ENCODE measurements at places on chromosomes 12 and 14.

DNA sequence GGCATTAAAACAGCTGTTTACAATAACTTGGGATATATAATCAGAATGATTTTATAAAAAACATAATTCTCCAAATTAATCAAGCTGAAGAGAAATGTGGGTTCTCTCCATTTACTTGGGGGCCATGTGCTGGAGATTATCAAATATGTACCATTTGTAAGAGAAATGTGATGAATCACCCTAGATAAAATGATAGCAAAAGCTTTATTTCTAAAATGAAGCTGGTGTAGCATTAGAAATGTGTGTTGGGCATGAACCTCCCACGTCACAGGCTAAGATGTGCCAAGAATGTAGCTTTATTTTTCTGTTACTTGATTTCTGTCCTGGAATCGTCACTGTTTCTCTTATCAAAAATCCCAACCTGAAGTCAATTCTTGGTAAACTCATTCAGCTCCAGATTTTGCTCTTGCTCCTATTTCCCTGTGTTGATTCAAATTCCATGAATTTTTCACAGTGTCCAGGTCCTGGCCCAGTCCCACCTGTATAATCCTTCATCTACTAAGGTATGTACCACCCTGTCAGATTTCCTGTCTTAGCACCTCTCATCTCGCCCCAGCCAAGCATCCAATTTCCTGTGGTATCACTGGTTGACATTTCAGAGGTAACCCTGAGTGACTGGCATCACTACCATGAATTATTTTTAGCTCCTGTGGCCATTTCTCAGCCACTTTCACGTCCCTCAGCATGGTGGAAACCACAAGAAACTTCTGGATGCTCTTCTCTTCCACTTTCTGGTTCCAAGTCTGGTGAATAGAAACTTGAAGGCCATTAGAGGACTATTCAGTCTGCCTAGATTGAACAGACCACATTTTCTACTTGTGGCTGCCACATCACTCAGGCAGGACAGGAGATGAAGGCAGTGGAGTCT, 103.6 kb upstream of the FLRT2 start:
- no peak for DNase-seq

DNA sequence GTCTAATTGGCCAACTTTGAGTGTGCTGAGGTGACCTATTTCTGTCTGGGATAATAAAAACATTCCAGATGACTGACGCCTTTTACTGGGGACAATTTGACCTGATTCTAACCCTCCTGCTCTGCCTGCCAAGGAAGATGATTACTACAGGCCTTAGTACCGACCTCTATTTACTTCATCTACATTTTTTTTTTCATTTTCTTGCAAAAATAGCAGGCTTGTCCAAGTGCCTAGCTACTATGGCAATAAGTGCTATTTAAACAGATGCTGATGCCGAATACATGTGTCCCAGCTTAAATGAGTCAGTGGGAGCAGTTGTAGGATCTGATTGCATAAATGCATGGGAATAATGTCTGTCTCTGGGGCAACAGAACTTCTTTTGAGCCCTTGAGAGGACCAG, 254.3 kb downstream of the RGS6 start:
- DNase-seq: no peak

- DNase-seq: no peak
Observed at GRCh38 chr12:125189015-125189414, 123.8 kb downstream of the AACS start.

GRCh38 chr14:76267322-76268046, 108.5 kb upstream of the ESRRB start:
- DNase-seq: no peak

DNA sequence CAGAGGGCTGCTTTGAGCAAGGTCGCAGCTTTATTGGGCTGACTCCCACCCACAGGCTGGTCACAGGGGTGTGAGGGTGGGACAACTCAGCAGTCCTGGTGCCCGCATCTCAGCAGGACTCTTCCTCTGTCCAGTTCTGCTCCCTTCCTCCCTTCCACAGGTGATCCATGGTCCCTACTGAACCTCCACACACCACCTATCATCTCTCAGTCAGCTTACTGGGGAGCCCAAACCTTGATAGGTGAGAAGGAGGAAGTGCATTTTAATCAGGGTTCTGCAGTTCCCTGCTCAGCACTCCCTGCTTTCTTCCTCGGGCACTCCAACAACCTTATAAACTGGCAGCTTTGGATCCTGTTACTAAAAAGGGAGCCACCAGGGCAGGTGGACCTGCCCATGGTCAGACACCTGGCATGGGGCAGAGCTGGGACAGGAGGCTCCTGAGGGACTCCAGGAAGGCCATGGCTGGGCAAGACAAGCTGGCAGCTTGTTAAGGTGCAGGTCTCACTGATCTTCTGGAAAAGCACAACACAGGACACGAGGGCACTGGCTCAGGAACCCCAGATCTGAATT, 664.6 kb downstream of the BCL11B start:
- DNase-seq: no peak

DNA sequence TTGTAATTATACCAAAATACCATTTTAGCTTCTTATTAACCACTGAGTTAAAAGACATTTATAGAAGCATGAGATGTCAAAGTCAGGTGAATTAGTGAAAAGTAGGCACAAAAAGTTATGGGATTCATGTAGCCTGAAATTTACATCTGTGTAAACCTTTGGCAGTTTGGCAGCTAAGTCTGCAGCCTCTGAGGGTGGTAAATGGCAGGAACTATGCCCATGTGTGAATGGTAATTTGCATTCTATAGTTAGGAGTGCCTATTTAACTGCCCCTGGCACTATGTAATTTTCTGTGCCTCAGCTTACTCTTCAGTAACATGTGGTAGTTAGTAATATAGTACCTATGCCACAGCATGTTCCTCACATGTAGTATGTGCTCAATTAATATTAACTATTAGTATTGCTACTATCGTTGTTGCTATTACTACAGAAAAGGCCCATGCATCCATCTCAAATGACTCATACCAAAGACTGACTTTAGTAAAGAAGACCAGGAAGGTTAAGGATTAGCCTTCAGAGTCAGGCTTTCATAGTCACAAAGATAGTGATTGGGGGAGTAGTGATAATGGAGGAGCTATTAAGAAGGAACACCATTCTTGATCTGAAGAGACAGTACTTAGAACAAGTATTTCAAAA, 258.7 kb upstream of the BTG1 start:
- no peak for DNase-seq

DNA sequence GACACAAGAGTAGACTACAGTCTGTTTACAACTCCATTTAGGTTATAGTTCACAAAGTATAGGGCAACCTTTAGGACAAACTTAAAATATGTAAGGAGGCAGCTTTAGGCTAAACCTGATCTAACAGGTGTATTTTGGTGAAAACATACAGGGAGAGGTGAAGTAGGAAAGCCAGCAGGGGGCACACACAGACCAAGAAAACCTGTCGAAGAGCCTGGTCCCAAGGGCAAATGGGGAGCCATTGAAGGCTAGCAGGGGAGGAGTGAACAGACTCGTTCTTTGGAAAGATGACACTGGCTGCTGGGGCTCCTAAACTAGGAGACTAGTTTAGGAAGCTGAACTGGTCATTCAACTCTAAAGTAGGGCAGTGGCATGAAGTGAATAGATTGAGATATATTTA, 138.8 kb upstream of the WSCD2 start:
- DNase-seq: no peak

- no peak for DNase-seq
Observed at GRCh38 chr12:58176296-58176869, 235.0 kb downstream of the ATP23 start.

- DNase-seq: no peak
Observed at GRCh38 chr12:131537267-131537958, 173.5 kb upstream of the SFSWAP start.

GRCh38 chr12:51687614-51688013, 96.6 kb downstream of the SCN8A start:
- no peak for DNase-seq

- no peak for DNase-seq
Observed at GRCh38 chr12:132259364-132259871, 70.0 kb downstream of the GALNT9 start.

DNA sequence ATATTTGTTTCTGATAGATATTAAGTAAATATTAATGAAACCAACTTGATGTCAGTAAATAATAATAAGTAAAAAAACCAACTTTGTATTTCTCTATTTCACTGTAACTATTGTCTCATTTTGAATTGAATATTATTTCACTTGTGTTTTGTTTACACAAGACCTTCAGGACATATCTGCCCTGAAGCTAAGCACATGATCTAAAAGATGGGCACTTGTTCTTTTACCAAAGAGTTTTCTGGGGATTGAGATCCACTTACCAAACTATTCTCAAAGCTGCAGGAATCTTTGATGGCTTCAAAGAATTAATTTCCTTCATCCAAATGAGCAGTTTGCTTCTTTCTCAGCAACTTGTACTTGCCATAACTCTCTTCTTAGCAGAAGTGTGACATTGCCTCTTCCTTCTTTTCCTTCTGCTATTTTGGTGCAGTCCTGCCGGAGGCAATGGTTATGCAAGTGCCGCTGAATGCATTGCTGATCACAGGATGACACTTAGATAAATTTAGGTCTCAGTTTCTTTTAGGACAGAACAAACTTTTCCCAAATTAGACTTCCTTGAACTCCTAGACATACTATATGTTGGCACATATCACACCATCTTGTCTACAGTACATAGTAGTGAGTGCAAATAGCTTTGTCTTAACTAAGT, 9.2 kb downstream of the FAR2 start:
- DNase-seq: no peak

GRCh38 chr14:77120771-77121743, 20.5 kb downstream of the ZDHHC22 start:
- DNase-seq: no peak

DNA sequence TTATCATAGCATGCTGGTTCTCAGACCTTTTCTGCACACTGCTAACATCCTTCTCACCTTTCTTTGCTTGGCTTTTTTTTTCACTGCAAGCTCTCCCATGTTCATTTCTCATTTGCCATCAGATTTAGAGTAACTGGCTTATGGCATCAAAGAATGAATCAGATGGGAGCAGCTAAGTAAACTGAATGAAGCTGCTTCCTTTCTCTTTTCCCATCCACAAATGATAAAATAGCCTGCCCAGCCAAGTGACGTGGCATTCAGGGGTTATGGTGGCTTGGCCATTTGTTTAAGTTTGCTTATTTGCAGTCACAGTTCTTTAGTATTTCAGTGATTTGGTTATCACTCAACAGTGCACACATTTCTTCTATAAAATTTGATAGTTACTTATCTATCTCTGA, 708.6 kb downstream of the DIO2 start:
- no peak for DNase-seq

- no peak for DNase-seq
Observed at GRCh38 chr12:59724011-59724695, 128.3 kb downstream of the SLC16A7 start.

GRCh38 chr12:93363841-93364297, 13.9 kb upstream of the NUDT4 start:
- no peak for DNase-seq

DNA sequence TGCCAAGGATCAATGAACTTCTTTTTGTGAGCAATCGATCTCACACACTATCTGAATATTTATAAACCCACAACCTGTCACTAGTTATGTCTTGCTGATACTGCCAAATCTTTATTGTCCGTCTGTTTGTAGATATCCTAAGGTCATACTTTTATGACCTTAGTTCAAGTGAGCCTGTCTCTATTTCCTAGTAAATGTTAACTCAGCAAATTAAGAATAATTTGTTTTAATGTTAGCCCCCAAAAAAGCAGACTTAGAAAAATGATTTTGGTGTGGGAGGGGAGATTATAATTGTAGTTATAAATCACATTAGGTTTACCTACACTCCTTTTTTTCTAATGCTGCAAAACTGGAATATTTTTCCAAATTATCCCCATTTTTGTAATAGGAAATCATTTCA, 9.4 kb downstream of the STYK1 start:
- no peak for DNase-seq

DNA sequence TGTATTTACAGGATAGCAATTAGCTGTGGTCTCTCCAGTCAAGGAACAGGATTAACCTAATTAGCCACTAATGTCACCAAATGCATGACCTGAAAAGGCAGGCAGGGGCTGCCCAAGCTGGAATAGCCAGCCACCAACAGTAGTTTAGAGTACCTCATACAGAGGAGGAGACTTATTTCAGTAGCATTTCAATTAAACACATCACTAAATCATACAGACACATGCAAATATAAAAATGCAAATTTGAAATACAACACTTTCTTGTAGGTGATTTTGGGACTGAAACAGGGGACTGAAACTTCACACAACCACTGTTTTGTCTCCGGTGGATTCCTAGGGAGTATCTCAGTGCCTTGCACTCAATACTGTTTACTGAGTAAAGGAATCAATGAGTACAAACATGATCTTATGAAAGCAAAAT, 636 bp upstream of the IFNG-AS1 start:
- no peak for DNase-seq

DNA sequence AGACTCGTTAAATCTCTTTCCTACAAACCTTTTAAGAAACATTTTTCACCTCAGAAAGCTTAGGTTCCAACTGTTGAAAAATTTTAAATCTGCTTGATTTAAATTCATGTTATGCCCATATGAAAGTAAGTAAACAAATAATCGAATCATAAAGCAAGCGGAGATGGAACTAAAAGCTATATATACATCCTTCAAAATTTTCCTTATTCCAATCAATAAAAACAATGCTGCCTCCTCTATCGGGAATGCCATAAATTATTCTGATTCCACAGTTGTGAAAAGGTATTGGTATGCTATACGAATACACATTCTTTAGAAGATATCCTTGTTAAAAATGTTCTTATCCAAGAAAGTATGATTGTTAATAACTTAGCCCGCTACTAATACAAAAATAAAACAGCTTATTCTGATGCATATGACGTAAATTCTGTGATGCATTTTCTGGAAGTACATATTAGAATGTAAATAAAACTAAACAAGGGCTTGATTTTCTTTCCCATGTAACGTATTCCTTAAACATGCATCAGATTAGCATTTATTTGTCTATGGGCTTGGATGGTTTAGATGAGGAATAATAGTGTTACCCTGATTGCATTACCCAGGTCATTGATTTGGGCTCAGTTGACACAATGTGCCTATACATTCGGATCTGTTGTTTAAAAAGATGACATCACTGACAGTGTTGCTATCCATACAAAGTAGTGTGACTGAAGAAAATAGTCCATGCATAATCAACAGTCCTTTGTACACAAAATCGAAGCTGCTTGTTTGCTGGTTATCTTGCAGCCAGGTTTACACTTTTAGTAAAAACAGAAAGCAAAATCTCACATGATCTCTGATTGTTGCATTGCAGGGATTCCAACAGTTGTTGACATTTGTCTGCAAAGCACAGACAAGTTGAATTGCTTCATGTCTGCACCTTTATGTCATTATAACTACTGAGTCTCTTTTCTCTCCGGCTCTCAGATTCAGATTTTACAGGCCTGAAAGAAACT, 656 bp upstream of the DTD2 start:
- no peak for DNase-seq

DNA sequence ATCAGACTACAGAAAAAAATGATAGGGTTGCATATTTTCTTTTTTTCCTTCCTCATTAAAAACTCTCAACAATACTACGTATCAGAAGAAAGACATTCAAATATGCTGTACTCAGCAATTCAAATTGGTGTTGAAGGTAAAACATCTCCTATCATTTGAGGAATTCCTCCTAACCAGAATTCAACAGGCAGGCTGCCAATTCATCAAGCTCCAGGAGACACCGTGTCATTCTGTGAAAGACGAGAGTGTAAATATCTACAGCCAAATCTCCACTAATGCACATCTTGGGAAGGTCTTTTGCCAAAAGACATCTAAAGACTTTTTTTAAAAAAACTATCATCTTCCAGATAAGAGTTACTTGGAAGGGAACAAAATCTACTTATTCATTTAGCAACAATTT, 26.6 kb downstream of the NT5DC3 start:
- DNase-seq: no peak

Measured in stimulated activated CD4-positive, alpha-beta T cell treated with anti-CD3 and anti-CD28 coated beads, TNF-alpha, amount 100 ng/mL, for 4 hours (primary cell).